ENCODE measurements at places on chromosomes 7 and 10.

GRCh38 chr7:68218461-68218860 is 1221.8 kb downstream of the TYW1 start:
- no peak for DNase-seq

- DNase-seq = no peak
These were observed 38.3 kb upstream of the COBL start for GRCh38 chr7:51354897-51355296.

DNA sequence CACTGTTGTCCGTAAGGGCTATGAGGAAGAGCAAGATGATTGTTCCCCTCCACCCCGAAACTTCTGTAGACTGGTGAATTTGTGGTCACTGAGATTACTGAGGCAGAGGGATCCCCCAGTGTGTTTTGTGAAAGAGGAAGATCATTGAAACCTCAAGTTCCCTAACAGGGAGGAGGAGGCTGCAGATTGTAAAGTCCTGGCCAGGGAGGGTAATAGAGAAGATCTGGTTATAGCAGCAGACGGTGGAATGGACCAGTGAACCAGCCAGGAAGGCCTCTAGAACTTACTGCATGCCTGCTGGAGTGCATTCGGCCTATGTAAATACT is 31.1 kb downstream of the LMTK2 start:
- no peak for DNase-seq

DNA sequence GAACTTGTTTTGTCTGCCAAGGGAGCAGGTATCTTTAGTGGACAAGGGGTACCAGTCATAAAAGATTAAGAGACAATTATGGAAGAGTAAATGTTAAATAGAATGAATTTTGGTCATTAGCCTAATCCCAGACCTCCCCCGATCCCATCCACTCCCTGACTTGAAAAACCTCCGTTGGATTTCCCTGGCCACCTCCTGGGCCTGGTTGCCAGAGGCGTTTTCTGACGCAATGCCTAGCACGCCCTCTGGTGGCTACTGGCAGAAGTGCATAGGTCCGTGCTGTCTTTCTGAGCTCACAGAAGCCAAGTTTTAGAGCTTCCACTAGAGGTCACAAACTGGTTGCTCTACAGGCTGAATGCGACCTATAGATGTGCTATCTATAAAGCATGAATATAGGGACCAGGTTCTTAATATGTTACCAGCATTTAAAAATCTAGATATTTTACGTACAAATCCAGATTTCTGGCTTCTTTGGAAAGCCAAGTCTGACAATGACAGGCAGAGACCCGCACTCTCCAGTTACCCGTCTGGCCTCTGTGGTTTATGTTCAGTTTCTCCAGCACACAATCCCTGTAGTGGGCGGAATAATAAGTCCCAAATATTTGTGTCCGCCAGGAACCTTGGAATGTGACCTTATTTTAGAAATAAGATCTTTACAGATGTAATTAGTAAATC is 39.8 kb downstream of the SPOCK2 start:
- peak; percentile 92 for DNase-seq

- DNase-seq = no peak
These were observed 267.0 kb downstream of the PLXNA4 start for GRCh38 chr7:132309102-132309805.

DNA sequence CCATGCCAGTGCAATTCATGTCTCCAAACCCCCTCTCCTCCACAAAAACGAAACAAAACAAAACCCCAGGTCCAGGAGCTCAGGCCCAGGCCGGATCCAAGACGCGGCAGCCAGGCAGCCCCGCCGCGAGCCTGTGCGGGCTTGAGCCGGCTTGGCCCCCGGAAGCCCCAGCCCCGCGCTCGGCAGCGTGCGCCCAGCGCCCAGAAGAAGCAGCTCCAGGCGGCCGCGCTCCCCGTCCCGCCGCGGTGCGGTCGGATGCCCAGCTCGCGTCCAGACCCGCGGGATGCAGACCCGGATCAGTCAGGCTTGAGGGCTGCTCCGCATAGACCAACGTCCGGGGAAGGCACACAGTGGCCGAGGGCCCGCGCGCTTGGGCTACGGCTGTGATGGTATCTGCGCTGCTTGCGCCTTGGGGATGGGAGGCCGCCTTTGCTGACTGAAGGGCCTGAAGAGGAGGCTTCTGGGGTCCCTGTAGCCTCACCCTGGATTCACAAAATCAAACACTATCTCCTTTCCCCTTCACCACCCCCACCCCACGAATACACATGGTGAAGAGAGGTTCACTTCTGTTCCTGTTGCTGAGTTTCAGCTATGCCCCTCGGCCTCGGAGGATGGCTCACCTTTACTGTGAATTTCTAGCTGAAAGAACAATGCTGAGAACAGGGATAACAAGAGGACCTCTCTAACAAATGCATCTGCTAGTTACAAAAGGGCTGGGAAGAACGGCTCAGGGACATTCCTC is 79.9 kb upstream of the EN2 start:
- DNase-seq = no peak

GRCh38 chr10:46308666-46309450 is 22.1 kb downstream of the ANTXRL start:
- no peak for DNase-seq

- no peak for DNase-seq
These were observed 95.4 kb downstream of the HIF1AN start for GRCh38 chr10:100631192-100631591.

GRCh38 chr10:75730847-75731246 is 299.4 kb downstream of the LRMDA start:
- no peak for DNase-seq

GRCh38 chr7:83143107-83143506 is 19.6 kb downstream of the PCLO start:
- no peak for DNase-seq

DNA sequence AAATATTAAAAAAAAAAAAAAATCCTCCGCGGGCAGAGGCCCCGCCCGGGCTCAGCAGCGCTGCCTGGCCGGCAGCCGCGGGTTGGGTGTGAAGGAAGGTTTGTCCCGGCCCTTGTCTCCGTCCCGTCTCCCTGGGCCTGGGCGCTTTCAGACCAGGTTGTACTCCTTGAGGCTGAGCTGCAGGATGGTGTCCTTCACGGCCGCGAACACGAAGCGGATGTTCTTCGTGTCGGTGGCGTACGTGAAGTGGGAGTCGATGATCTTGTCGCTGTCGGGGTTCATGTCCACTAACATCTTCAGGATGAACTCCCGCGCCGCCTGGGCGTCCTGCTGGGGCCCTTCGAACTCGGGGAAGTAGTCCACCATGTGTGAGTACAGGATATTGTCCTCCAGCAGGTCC is 123.7 kb upstream of the KCTD7 start:
- DNase-seq = no peak

GRCh38 chr7:128830231-128831177 is at the start of gene FLNC:
TSS of gene FLNC (plus strand) at chr7:128830406. CDS start at chr7:128830638, 232 bp downstream.
- no peak for DNase-seq

- DNase-seq = no peak
These were observed 36.8 kb upstream of the NUB1 start for GRCh38 chr7:151304856-151305255.

GRCh38 chr7:37180828-37181549 is 267.7 kb downstream of the ELMO1 start:
- DNase-seq = no peak

- no peak for DNase-seq
These were observed 70.1 kb downstream of the COBL start for GRCh38 chr7:51246258-51247245.

DNA sequence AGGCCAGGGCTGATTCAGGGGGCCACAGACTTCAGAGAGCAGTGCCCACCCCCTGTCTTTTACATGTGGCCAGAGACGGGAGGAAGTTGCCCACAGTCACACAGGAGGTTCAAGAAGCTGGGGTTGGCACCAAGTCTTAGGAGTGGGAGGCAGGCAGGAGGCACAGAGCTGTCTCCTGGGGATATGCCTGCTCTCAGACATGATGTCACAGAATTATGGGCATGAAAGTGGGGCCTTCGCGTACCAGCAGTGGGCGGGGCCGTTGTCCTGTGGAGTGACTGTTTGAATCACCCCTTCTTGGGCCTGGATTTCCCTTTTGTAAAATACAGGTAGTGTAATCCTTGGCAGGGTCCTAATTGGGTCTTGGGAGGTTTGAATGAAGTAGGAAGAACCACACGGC is 81.2 kb upstream of the PPIF start:
- no peak for DNase-seq
